Omental fat pad (tissue), 4 donors: ENCODE measurements at places on chromosomes 5 and 9.
A peak's percentile ranks its signal among the peaks of the same experiment; 100 is the strongest.

DNA sequence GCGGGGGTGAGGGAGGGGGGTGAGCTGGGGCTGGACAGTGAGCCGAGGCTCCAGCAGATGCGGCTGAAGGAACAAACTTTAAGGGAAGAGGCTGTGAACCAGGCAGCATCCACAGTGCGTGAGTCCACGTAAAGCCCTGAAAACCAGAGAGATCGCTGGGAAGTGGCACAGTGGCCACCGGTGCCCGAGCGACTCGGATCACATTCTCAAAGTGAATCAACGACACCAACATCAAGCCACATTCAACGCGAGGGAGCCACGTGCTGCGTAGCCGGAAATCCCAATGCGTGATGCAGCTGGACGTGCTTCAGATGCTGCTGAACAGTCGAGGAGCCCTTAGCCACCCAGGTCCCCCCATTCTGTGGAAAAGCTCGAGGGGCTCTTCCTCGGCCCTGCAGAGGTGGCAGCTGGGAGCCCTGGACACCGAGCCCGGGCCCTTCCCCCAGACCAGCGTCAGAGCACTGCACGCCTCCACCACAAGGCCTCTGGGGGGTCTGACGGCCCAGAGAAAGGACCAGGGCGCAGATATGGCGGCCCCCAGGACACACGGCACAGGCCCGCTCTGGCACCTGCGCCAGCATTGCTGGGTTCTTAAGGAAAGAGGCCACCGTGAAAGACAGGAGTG, 53.7 kb upstream of the EXOC3 start:
- DNase-seq: no peak

DNA sequence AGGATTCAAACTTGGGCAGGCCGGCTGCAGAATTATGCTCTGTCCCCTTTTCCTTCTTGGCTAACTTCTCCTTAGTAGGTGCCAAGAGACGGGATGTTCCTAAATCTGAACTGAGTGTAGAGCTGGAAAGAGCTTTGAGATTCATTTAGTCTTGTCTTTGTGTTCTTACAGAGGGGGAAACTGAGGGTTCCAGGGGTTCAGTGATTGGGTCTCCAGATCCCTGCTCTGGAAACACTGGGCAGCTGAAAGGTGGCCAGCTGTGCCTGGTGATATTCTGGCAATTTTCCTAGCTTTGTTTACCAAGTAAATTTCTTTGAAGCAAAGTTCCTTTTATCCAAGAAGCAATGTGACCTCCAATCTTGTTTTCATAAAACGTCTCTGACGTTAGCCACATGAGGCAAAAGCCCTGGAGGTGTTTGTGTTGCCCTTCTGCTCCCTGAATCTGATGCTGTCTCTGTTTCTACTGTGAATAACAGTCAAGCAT, 288.7 kb downstream of the ZSWIM6 start:
- no peak for DNase-seq

DNA sequence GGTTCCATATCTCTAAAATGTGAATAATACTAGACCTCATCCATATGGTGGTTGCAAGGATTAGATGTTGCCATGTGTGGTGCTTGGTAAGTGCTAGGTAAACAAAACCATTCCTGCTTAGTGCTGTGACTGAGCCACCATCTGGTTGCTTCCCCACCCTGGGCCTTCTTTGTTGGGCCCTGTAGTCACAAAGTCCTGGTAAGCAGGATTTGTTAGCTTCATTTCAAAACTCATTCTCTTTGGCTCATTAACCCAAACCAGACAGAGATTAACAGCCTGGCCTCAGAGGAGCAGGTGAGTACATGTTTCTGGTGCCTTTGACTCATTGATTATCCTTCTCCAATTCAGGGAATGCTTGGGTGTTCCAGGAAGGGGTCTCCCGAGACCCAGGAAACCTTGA, 240.2 kb downstream of the ARHGAP26 start:
- no peak for DNase-seq

DNA sequence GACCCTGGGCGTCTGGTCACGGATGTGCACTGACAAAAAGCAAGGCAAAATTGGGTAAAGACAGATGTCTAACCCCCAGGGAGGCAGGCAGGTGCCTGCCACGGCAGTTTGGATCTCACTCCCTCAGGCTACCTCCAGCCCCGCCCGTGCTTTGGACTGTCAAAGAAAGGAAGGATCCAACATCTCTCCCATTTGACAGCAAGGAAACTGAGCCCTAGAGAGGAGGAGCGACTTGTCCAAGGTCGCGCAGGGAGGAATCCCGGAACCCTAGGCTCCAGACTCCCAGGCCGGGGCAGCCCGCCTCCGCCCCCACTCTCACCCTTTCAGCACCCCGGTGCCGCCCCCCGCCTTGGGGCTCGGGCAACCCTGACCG, 376 bp downstream of the GOLGA1 start:
- peak; percentile 23 for DNase-seq

- no peak for DNase-seq
Measured at GRCh38 chr5:71537687-71538086, 49.5 kb upstream of the MCCC2 start.

- no peak for DNase-seq
Measured at GRCh38 chr5:179585941-179586401, 35.6 kb downstream of the RUFY1 start.

DNA sequence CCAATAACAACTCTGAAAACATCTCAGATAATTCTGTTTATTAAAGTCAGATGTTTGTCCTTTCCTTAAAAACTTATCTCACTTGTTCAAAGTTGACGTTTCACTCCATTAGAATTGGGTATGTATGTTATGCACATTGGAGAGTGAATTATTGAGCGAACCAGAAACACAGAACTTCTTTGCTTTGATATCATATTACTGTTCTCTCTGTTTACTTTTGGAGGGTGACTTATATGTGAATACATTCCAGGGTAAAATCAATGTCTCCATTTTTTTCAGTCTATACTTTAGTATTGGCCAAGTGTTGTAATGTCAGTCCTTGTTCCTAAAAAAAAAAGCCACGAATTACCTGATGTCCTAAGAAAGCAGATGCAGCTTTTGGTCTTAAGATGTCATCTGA, 307.4 kb downstream of the CSNK1G3 start:
- no peak for DNase-seq

- DNase-seq: no peak
Measured at GRCh38 chr5:170631466-170632195, 127.8 kb downstream of the KCNIP1 start.

DNA sequence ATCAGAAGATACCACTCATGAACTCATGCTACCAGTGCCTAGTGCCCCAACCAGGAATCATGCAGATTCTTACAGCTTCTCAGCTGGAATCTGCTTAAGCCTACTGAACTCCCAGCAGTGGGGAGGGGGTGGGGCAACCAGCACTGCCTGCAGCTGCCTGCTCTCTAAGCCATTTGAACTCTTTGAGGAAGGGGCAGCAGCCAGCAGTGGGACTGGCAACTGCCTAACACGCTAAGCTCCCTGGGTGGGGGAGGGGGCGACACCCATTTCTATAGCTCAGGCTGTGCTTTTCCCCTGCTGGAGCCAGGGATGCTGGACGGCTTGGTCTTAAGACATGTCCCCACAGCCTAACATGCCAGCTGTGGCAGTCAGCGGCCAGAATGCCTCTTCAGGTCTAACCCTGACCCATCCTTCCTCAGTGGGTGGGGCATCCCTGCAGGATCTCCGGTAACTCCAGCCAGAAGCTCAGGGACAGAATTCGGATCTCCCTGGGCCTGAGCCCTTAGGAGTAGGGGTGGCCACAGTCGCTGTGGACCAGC, 889.7 kb downstream of the CDH9 start:
- DNase-seq: no peak

GRCh38 chr9:81497091-81497490, 192.3 kb downstream of the TLE1 start:
- DNase-seq: no peak

DNA sequence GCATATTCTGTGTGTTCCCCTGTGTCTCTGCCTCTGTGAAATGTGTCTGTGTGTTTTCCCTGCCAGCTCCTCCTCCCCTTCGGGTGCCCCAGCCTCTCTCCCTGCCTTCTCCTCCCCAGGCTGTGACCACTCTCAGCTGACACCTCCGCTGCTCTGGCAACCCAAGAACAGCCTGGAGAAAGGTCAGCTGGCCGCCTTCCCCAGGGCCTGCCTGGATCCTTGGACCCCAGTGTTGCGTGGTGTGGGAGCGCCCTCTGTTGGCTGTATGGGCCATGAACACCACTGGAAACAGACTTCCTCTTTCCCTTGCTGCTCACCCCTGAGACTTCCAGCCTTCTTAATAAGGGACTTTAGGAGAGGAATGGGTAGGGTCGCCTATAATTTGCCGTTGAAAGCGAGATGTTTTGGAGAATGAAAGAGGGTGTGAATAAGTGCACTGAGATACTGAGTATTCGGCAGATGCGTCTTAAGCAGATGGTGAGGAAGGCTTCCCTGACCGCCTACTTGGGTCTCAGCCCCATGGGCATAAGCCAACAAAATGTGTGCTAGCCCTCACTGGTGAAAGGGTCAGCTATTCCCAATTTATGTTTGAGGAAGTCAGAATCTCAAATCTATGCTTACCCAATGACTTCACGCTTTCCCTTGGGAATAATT, 114.9 kb upstream of the TRIM32 start:
- peak; percentile 73 for DNase-seq

- no peak for DNase-seq
Measured at GRCh38 chr5:157219491-157220271, 39.0 kb downstream of the ITK start.

DNA sequence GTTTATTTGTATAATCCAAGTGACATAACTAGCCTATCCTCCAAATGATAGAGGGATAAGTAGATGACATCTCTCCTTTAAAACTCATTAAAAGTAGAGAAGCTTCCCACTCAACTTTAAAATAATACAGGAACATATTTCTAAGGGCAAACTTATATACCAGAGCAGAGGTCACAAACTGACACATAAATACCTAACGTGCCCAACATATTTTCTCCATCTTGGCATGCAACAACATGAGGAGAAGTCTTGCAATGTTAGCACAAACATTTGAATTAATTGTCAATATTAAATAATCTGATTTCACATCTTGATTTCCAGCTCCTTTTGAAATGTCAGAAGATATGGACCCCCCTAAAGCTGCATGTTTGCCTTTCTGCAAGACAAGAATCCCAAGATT, 335.0 kb downstream of the DEPDC1B start:
- no peak for DNase-seq

DNA sequence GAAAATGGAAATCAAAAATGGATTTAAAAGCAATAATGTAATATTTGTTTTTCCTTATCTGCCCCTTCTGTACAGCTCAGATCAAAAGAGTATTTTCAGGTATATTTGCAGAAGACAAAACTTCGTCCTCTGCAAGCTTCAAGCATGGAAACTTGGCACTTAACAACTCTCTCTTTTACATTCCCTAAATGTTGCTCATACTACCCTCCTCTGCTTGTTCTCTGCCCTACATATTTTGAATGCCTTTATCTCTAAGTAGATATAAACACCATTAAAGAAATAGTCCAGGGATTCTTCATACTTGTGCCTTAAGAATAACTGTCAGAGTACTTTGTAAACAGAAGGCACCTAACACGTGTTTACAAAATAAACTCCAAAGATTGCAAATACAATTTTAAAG, 19.2 kb upstream of the SMC2 start:
- no peak for DNase-seq

DNA sequence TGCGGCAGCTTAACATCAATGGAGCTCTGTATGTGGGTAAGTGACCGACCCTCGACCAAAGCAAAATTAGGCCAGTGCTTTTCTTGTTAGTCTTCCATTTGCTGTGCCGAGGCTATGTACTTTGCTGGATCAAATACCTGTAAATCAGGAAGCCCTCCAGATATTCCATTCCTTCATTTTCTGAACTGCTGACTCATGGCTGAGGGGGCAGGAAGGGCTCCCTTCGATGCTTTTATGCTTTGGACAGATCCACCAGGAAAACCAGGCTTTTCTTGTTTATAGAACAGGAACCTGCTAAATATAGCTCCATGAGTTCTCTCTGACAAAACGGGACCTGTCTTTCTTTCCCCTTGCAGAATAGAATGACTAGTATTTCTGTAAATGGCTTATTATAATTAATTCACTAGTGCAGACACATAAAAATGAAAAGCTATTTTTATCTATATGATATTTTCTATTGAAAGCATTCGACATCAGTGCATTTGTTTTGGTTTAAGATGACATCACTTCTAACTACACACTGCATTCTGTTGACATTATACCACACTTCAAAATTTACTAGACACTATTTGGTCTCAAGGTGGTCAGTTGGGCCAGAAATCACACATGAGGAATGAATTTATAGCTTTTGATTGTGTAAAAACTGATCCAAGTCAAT, 93.3 kb downstream of the LIFR start:
- DNase-seq: no peak

- no peak for DNase-seq
Measured at GRCh38 chr5:135596157-135596763, 17.5 kb upstream of the CXCL14 start.

- no peak for DNase-seq
Measured at GRCh38 chr5:86403190-86403589, 214.6 kb upstream of the COX7C start.

DNA sequence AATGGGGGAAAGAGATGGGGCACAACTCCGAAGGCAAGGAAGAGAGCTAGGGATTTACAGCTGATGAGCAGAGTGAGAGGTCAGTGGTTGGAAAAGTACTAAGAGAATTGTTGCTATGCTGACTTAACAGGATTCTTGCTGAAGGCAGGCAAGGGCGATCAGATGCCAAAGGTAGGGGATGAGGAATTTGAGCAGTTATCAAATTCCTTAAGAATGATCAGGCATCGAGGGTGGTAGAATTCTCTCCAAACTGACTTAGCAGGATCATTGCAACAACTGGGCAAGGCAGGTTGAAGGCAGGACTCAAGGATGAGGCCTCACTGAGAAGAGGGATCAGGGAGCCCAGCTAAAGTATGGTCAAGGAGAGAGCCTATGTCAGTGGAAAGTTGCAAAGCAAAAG, 171.0 kb downstream of the HSD17B3 start:
- DNase-seq: no peak

GRCh38 chr5:85375525-85375924, 990.8 kb upstream of the EDIL3 start:
- no peak for DNase-seq

DNA sequence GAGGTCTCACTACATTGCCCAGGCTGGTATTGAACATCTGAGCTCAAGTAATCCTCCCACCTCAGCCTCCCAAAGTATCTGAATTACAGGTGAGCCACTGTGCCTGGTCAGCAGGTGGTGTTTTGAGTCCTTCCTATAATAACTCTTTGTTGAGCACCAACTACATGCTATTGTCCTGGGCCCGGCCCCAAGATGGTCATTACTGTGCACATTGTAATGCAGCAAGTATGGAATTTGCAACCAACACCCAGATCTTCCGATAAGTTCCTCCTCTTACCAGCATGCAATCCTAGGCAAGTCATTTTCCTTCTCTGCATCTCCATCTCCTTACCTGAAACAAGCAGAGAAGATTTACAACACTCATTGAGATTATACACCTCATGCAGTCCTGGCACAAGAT, 510.3 kb upstream of the KLF4 start:
- DNase-seq: no peak

GRCh38 chr5:3107156-3107611, 355.7 kb upstream of the IRX2 start:
- no peak for DNase-seq
